NCI-H2081 (cell line): ENCODE measurements at places on chromosomes 3 and 15.

DNA sequence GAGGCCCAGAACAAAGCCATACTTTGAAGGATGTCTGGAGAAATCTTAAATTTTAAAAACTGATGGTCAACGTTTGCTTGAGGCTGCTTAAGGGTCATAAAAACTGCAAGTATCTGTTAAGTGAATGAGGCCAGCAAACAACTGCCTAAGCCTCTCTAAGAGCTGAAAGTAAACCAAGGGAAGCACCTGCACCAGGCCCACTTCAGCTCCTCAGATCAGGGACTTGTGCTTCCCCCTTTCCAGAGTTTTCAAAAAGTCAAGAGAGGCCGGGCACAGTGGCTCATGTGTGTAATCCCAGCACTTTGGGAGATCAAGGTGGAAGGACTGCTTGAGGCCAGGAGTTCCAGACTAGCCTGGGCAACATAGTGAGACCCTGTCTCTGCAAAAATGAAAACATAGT lies 9.1 kb downstream of the FBXL22 start:
- no peak for DNase-seq

DNA sequence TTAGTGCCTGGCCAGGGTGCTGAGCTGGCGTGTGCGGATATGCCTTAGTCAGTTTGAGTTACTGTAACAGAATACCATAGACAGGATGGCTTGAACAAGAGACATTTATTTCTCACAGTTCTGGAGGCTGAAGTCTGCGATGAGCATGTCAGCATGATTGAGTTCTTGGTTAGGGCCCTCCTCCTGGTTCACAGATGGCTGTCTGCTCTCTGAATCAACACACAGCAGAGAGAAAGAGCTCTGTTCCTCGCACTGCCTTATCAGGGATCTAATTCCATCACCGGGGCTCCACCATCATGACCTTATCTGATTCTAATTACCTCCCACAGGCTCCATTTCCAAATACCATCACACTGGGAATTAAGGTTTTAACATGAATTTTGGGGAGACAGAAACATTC lies 386.6 kb upstream of the DPH6 start:
- no peak for DNase-seq

- no peak for DNase-seq
Observed at GRCh38 chr3:135018149-135018923, 223.3 kb downstream of the EPHB1 start.

DNA sequence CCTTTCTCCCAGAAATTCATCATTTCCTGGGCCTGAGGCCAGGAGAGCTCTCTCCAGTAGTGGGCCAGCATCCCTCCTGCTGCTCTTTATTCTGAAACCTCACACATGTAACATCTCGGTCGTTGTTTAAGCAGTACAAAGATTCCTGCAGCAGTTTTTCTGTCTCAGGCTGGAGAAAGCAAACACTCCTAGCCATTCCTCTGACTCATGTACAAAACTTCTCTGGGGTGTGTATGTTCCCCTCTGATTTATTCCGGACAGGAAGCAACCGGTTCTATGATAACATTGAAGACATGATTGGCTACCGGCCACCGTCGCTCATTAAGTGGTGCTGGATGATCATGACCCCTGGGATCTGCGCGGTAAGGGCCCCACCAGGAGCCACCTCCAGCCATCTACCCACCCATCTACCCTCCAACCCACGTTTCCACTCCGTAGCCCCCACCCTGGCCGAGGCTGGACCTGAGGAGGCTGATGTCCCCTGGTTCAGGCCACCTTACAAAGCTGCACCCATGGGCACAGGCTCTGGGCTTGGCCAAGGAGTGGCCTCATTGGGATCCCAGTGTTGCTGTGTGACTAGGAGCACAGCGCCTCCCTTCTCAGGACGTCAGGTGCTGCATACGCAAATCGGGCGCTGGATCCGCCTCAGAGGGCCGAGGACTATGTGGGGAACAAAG lies 58.6 kb upstream of the SLC6A1 start:
- no peak for DNase-seq

- DNase-seq = no peak
Observed at GRCh38 chr3:89494734-89495133, 387.3 kb downstream of the EPHA3 start.

DNA sequence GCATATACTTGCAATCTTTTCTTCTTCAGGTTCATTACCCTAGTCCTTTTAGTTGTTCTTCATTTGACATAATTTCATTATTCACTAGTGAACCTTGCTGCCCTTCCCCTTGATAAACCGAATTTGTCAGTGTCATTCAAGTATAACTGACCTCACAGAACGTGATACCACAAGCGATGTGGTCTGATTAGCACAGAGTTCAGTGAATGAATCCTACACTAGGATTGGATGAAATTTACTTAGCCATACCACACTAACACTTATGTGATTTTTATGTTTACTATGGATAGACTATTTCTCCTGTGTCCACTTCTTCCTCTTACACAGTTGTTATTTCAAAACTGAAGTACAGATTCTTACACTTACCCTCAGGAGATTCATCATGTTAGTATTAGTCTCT lies 27.2 kb downstream of the CD86 start:
- DNase-seq = no peak

DNA sequence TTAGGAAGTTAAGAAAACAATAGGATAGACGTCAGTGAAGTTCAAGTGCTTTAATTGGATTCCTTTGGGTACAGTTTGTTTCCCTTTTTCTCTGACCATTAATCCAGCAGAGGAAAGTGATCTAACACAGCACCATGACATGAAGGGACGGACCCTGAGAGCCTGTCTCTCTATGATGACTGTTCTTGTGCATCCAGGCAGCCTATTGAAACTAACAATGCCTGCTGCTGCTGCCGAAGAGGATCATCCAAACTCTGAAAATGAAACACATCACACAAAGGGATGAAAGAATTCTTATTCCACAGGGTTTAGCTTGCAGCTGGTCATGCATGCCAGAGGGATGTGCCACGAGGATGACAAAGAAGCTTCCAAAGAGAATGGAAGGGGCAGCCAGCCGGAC lies 75.5 kb downstream of the ZBTB20 start:
- DNase-seq = no peak

DNA sequence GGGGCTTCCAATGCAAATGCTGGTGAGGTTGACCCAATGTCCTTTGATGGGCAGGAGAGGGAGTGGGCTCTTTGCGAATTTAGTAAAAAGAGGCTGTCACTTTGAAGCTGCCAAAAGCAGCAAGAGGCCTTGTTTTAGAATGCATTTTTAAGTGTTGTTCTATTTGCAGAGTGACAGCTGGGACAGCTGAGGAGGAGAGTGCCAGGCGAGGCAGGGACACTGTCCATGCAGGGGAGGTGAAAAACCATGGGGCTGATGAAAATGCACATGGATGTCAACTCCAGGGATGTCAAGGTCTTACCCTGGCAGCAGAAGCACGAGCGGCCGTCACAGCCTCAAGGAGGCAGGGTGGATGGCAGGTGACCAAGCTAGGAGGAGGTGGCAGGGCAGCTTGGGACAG lies 279.8 kb downstream of the ADAMTS17 start:
- no peak for DNase-seq

GRCh38 chr3:24303057-24303754 lies 191.4 kb downstream of the THRB start:
- DNase-seq = peak; percentile 29

GRCh38 chr15:88693191-88693590 lies 54.4 kb downstream of the ISG20 start:
- DNase-seq = no peak

DNA sequence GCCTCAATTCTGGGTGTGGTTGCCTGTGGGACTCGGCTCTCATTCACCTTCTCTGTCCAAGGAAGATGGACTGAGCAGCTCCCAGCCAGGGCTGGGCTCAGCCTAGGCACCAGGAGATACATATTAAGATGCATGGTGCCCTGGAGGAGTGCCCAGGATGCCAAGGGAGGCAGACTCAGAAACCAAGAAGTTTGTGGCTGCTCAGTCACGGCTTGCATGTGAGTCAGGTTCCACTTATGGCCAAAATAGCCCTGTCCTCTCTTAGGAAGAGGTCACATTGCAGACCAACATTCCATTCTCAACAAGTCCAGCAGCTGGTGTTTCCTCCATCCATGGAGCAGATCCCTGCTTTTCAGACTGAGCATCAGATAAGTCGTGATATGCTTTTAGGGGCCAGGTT lies 21.8 kb downstream of the CDCP1 start:
- DNase-seq = no peak

DNA sequence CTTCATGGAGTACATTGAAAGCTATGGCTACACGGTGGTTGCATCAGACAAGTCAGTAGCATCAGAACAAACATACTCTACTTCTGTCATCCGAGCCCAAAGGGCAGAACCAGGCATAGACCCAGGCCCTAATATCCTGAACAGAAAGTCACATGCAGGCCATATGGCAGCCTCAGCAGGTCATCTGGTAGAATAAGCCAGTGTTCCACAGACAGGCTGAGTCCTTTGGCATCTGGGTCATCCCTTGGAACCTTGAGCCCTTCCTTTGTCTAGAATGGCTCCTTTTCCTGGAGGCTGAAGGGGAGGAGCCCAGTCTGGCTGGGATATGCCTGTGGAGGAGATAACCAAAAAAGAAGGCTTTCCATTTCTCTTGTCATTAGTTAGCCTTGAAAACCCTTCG lies 29.2 kb downstream of the SEMA6D start:
- DNase-seq = no peak

DNA sequence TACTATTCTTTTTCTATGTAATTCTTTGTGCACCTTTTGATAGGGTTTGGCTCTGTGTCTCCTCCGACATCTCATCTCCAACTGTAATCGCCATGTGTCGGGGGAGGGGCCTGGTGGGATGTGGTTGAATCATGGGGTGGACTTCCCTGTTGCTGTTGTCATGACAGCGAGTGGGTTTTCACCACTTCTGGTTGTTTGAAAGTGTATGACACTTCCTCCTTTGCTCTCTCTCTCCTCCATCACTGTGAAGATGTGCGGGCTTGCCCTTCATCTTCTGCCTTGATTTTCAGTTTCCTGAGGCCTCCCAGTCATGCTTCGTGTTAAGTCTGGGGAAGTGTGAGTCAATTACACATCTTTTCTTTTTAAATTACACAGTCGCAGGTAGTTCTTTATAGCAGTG lies 225.8 kb upstream of the DPPA4 start:
- DNase-seq = no peak

- DNase-seq = no peak
Observed at GRCh38 chr3:16050641-16051467, 123.6 kb upstream of the GALNT15 start.

GRCh38 chr3:38579551-38580449 lies 69.7 kb downstream of the SCN5A start:
- DNase-seq = no peak

DNA sequence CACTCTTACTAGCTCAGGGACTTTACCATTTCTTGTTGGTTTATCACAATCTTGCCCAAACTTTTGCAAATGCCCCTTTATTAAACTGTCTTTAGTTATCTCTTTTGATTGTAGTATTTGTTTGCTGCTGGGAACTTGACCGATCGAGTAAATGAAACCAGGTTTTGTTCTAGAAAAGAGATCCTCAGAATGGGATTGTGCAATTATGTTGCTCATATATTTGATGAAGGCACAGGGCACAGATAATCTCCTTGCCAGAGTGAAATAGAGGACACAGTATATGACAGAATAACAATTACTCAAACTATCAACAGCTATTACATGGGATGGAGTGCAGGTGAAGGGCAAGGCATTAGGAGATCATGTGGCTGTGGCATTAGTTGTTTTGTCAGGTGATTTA lies 216.6 kb upstream of the RASGRP1 start:
- no peak for DNase-seq
